ENCODE measurements at places on chromosomes 4 and X.
A peak's percentile ranks its signal among the peaks of the same experiment; 100 is the strongest.

- no peak for DNase-seq
Measured at GRCh38 chr4:61204353-61205060, 4.4 kb downstream of the ADGRL3 start.

DNA sequence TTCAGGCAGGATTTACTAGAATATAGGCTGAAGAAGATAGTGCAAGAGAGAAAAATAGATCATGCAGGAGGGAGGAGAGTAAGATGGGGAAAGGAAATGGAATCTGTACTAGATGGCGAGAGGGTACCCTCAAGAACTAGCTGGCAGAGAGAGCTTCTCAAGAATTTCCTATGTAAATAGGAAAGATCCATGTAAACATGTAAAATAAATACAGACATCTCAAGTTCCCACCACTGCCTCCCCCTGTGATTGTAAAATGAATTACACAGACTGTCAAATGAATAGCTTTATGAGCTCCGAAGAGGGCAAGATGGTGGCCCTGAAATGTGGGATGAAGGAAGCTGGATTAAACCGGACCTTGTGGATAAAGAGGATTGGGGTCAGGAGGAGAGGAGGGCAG lies 178.0 kb downstream of the PALLD start:
- no peak for DNase-seq

GRCh38 chr4:95549246-95550114 lies 707 bp upstream of the UNC5C start:
- DNase-seq = no peak

- DNase-seq = no peak
Measured at GRCh38 chr4:5435823-5436222, 272.5 kb downstream of the EVC2 start.

GRCh38 chr4:184167576-184167975 lies 50.1 kb downstream of the ENPP6 start:
- DNase-seq = peak; percentile 72

DNA sequence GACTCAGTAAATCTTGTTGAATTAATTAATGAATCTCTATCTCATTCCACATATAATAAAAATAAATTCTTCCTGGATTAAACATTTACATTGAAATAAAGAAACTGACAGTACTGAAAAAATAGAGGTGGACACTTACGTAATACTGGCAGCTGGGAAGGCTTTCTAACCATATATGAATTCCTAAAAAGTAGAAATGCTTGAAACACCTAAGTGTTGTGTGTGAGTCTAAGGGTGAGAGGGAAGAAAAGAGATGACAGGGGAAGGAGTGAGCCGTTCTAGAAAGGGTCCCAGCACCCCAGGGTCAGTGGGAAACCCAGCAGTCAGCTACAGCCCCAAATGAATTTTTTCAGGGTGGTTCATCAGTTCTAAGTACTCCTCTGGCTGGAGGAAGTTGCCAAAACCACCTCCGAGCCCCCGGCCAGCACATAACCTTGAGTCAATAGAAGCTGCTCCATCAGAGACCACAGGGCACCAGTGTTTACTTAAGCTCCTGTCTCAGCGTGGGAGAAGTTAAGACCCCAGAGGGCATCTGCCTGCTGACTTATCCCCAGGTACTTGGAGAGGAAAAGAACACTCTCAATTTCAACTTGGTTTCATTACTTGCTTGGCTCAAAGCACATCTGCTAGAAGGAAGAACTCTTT lies 18.3 kb downstream of the GAB3 start:
- no peak for DNase-seq

- no peak for DNase-seq
Measured at GRCh38 chrX:23066588-23067281, 67.0 kb downstream of the DDX53 start.

DNA sequence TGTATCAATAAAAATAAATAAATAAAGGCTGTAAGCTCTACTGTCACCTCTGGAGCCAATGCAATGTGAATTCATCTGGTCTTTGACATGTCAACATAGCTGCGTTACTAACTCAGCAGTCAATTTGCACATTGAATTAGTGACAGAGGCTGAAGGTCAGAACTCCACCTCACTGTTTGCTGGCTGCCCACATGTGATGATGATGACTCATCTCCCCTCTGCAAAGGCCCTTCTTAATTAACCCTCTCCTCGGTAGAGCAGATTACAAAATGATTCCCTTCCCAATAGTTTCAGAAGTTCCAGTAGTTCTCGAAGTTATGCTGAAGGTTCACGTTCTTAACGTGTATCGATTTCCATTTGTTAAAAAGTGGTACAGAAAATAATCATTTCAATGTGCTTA lies 1626.0 kb upstream of the TENM3 start:
- DNase-seq = no peak

GRCh38 chrX:77009691-77010090 lies 437.5 kb upstream of the FGF16 start:
- DNase-seq = no peak

DNA sequence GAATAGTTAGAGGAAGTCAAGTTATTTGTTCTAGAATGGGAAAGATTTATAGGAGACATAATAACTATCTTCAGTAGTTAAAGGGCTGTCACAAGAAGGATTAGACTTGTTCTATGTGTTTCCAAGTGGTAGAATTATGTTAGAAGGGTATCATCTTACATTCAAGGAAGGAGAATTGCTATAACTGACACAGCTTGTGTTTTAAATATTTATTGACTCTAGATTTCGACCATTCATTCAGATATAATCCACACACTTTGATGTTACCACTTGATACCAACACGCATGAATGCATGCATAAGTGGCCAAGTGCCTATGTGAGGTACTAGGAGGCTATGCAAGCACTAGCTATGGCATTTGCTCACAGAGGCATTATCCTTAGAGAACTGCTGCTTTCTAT lies 122.7 kb downstream of the CCNB3 start:
- DNase-seq = no peak

GRCh38 chr4:118224243-118224829 lies 128.5 kb downstream of the PRSS12 start:
- DNase-seq = peak; percentile 3

- no peak for DNase-seq
Measured at GRCh38 chr4:7210824-7211223, 18.5 kb downstream of the SORCS2 start.

DNA sequence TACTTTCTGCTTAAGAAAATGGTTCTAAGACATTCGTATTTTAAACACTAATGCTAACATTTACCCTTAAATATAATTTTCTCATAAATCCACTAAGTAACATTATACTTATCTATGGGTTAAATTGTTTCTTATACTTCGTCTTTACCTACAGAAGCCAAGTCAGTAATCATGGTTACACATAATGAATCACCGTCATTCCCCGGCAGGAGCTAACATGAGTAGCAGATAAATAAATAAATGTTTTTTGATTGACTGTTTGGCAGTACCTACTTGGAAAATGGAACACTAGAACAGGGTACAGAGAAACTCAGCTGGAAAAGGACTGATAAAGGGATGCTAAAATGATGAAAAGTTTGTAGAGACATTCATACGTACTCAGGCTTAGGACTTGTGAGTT lies 430.4 kb downstream of the ACTRT1 start:
- DNase-seq = no peak

- DNase-seq = no peak
Measured at GRCh38 chr4:66294638-66295037, 624.3 kb upstream of the EPHA5 start.

DNA sequence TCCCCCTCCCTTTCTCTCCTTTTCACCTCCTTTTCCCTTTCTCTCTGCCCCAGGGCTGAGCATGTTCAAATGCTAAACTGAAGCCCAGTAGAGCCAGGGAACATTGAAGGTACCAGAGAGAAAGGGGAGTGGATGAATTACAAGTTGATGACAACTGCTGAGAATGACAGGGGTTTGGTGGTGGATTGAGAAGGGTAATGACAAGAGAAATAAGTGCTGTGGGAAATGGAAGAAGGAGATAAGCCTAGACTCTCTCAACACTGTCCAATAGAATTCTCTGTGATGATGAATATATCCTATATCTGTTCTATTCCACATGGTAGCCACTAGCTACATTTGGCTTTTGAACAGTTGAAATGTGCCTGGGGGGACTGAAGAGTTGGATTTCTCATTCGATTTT lies 154.5 kb downstream of the TMEM164 start:
- DNase-seq = no peak

DNA sequence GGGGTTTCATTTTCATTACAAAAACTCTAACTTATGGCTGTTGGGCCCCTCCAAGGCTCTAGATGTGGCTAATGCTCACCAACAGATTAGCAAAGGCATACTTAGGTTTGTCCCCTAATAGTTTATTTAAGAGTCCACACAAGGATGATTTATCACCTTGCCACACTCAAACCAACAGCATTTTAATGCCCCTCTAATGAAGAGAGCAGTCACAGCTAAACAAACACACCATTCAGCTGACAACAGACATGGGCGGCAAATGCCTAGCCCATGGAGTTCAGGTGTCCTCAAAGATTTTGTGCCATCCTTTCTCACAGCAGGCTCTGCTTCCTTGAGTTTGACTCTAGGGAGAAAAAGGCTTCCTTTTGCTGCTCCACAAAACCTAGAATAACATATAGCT lies 61.8 kb upstream of the CITED1 start:
- no peak for DNase-seq

DNA sequence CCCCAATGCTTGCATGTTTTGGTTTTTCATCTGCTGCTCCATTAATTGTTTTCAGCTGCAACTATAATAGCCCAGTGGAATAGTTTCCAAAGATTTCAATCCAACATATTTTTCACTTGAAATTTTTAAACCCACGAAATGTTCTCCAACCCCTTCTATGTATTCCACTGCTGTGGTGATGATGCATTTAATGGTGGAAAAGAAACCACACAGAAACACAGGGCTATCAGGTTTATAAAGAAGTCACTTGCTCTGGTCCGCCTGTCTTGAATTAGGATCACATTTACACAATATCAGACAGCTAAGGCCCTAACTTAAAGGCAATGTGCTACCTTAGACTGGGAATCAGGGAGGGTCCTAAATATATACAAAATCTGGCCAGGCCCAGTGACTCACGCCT lies 35.0 kb downstream of the OPHN1 start:
- DNase-seq = no peak

DNA sequence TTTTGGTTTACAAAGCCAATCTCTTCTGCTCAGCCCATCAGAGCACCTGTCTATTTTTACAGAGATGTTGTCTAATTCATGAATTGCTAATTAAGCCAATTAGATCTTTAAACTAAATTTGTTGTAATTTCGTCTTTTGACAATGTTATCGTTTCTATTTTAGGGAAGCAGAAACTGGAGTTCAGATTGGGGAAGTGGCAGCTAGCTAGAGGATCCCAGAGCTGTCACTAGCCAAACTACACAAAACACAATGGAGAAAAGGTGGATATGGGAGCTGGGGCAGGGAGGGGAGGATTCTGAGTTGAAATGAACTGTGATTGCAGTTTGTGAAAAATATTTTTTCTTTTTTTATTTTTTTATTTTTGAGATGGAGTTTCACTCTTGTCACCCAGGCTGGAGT lies 35.8 kb downstream of the CASP3 start:
- no peak for DNase-seq

- DNase-seq = no peak
Measured at GRCh38 chr4:8112036-8112576, 46.5 kb downstream of the ABLIM2 start.

Measured in NCI-H524 treated with DMSO at 0.1 percent for 48 hours (cell line).